Fibroblast of lung (primary cell): ENCODE measurements at places on chromosomes 16 and 17. TPM values are rescaled to one million over a fixed set of nuclear protein-coding genes. Genes with fewer than 3 reads are reported as not detected.
A peak's percentile ranks its signal among the peaks of the same experiment; 100 is the strongest.

The LDHD gene
- polyA plus RNA-seq: 0.27 and 0.52 TPM in 2 replicates

The OSGIN1 gene
- polyA plus RNA-seq: 2.1 and 5.5 TPM in 2 replicates

- no peak for DNase-seq
These were observed 93.9 kb upstream of the WSCD1 start for GRCh38 chr17:5976251-5976650.

DNA sequence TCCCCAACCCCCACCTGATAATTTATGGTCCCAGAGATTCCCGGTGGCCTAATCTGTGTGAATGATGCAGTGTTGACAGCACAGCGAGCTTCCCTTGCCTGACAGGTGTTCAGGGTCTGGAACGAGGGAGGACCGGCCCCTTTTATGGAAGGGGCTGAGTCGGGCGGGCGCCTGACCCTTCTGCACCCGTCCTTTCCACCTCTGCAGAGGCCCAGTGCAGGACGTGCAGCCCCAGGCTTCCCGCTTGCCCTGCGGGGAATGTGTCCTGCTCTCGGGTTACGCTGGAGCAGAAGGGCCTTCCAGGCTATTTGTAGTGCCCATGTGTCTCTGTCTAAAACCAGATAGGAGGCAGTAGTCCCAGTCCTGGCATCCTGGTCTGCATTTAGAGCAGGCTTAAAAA lies 16.2 kb downstream of the SMTNL2 start:
- no peak for DNase-seq

GRCh38 chr16:22348291-22348690 lies 26.1 kb downstream of the CDR2 start:
- peak; percentile 31 for DNase-seq

DNA sequence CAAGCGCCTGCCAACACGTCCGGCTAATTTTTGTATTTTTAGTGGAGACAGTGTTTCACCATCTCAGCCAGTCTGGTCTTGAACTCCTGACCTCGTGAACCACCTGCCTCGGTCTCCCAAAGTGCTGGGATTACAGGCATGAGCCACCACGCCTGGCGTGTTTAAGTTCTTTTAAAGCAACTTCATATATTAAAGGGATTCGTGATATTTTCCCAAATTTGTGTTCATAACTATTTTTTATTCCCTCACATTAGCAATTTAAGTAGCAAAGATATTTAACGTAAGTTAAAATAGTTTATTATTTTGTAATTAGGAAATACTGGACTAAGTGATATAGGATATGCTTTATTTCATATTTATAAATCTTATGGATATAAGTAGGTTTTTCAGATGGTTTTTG lies 4.2 kb downstream of the SPG7 start:
- no peak for DNase-seq

GRCh38 chr16:88468275-88469129 lies 15.4 kb downstream of the ZFPM1 start:
- peak; percentile 22 for DNase-seq
